ENCODE measurements at places on chromosomes 1 and 21.
A peak's percentile ranks its signal among the peaks of the same experiment; 100 is the strongest.

DNA sequence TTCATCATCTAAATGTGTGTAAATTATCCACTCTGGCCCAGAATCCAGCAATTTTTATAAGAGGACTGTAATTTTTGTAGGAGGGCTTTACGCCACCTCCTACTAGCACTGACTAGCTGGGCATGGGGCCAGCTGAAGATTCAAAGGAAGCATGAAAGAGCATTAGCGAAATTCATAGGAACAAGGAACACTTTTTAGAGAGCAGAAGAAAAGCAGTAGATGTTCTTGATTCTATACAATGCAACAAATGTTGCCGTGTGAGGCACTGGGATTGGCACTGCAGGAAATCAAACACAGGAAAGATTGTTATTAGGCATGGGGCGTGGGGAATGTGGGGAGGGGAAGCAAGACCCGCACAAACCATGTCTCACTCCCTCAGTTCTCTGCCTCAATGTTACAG lies 58.4 kb upstream of the PARP1 start:
- no peak for DNase-seq

DNA sequence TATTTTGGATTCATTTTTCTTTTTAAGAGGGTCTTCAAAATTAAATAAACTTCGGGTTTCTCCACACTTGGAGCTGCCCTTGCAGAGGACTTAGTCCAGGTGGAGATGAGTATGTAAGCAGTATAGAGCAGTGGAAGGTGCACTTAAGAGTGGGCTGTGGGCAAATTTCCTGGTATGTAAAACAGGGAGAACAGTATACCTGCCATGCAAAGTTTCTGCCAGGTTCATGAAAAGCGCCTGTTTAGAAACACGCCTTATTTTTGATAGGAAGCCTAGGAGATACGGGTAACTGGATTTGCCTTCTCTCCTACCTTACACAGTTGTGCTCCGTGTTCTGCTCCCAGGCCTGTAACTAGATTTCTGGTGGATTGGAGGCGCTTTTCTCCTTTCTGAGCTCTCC lies 1.2 kb downstream of the KDM4A start:
- no peak for DNase-seq

DNA sequence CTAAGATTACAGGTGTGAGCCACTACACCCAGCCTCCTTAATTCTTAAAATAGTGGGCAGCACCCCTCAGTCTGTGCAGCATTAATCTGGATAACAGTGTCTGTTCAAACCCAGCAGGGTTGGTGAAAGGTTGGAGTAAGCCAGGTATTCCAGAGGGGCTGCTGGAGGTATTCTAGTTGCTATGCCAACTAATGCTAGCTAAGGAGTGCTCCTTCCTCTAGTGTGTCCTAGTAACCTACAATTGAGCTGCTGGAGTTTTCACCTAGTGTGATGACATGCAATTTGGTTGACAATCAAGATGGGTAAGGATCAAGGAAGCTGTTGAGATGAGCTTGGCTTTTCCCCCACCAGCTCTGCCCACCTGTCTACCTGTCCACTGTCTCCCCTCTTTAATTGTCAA lies 100.2 kb upstream of the IPO9 start:
- no peak for DNase-seq

DNA sequence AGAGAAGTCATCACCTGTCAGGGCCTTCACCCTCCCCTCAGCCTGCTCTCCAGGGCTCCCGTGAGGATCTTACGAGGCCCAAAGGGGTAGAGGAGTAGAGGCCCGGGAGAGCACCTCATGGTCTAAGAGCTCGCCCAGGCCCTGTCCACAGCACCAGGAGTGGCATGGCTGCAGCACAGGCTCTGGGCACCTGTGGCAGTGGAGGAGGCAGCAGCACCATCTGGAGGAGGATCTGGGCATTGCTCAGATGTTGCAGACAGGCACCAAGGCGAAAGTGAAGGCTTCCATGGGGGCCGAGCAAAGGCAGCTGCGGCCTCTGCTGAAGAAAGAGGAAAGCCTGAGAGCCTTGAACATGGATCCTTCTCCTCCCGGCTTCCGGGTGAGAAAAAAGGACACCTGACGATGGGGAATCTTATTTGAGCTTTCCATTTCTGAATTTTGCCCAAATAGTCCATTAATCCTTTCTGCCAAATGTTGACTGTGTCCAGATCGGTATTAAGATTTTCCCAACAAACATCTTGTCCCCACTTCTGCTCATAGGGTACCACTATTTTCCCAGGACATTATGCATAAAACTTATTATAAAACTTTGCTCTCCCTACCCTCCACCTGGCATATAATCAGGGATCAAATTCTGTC lies 604.7 kb downstream of the PTPRC start:
- DNase-seq, result peak; percentile 4

GRCh38 chr1:100452641-100453040 lies 85.3 kb upstream of the GPR88 start:
- no peak for DNase-seq

- no peak for DNase-seq
Observed at GRCh38 chr1:95013950-95014574, 58.7 kb downstream of the ALG14 start.

- peak; percentile 51 for DNase-seq
Observed at GRCh38 chr21:41360072-41360821, 1.6 kb upstream of the MX2 start.

- DNase-seq, result peak; percentile 72
Observed at GRCh38 chr1:20477348-20478056, 8.5 kb downstream of the CAMK2N1 start.

DNA sequence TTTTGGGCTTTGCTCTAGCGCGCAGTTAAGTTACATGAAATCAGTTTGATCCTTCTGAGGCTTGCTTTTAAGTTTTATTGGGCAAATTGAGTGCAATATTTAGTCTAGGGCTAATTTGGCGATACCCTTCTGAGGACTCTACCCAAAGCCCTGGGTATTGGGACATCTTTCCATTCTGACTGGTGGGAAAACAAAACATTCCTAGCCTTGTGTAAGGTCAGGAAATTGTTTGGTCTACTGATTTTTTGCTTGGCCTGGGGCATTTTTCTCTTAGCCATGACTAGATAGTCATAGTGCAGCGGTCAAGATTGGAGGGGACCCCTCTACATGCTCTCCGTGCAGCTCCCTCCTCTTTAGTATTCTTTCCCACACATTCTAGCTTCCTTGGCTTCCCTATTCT lies 189.6 kb upstream of the PTGFR start:
- DNase-seq, result no peak

DNA sequence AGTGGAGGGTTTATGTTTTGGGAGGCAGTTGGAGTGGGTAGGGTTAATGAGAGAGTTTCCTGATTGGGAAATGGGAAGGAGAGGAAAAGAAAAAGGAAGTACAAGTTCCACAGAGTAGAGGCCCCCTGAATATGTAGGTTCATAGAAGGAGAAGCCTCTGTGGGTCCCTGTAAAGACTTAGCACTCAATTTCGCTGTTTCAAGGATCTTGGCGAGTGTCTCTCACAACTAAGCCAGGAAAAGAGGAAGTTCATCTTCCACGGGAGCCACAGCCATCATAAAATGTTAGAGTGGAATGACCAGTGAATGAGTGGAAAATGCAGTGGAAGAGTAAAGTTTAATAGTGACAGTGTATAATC lies 17.4 kb upstream of the DPYD start:
- DNase-seq, result no peak

DNA sequence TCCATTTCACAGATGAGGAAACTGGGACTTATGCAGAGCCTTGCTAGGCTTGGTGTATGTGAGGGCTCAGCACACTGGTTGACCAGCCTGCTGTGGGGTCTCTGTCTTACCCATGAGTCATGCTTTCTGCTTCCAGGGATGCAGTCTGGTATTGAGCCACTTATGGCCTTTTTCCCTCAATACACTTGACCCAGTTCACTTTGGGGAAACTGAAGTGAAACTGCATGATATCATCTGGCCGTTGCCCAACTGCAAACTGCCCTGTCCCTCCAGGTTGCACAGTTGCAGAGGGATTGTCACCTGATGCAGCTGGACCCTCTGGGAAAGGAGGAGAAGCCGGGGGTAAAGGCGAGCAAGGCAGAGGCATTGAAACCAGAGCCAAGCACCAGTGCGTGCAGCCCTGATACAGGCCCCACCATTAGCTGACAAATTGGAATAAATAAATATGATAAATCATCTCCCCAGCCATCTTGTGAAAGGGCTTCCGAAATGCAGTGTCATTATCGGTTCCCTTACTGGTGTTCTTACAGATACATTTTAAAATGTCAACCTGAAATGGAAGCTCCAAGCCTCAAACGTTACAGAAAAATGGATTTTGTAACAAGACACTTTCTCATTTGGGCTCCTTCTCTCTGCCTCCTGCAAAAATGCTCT lies 39.3 kb upstream of the DUSP10 start:
- DNase-seq, result peak; percentile 24

GRCh38 chr1:10678402-10678801 lies 118.0 kb downstream of the CASZ1 start:
- no peak for DNase-seq

GRCh38 chr1:161182214-161182613 lies 4.9 kb upstream of the B4GALT3 start:
- peak; percentile 54 for DNase-seq

DNA sequence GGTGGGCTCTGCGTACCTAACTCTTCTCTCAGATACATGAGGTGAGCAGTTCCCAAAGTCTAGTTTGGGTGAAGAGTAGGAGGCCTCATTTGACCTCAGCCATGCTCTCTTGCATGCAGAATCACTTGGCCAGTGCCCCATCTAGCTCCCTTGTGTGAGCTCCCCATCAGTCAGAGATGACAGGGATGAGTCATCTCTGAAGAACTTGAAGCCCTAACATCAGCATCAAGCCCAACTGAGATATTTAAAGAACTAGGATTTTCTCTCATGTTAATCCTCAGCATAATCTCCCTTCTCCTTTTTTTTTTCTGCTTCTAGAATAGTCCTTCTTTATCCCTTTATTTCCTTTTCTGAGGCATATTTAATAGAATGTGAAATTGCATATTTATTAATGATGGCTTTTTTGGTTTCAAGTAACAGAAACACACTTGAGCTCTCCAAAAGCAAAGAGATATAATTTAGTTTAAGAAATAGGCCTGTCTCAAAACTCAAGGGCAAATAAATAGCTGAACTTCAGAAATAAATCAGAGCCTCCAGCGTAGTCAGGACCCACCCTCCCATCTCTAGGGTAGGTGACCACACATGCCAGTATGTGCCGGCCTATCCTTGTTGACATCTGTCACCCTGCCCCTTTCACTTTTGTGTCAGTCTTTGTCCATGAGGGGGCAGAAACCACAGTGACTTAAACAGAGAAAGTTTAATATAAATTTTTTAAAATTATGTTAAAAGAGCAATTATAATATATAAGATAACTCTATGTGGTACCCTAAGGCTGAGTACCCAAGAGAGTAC lies 112.3 kb downstream of the TSEN15 start:
- DNase-seq, result peak; percentile 85

DNA sequence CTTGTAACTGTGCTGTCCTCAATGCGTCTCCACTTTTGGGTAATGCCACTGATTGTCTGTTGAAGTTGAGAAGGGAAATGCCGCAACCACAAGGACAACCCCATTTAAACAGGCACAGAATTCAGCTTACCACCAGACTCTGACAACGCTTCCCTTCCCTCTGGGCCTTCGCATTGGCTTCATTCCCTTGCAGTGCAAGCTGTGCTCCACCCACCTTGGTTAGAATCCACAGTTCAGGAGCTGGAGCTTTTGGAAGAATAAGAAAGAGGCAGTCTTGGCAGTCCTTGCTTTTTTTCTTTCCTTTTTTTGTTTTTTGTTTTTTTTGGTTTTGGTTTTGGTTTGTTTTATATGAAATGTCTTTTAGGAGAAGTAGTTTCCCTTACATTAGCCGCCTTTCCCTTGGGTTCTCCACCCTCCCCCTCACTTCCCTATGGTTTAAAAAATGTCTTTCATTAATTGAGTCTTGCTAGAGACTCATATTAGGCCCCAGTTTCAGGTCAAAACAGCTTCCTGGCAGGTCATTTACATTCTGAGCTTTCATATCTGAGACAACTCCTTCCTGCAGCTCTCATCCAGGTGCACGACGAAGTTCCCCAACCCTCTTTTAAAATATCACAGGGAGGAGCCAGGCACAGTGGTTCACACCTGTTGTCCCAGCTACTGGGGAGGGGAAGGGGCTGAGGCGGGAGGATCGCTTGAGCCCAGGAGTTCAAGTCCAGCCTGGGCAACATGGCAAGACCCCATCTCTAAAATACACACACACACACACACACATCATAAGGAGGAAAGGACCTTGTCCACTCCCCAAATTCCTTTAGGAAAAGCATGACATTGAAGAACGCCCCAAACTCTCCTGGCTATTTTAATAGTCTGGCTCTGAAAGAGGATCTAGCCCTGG lies 20.7 kb upstream of the LAX1 start:
- peak; percentile 66 for DNase-seq

GRCh38 chr1:235586413-235586812 lies 63.2 kb downstream of the GNG4 start:
- DNase-seq, result no peak

- DNase-seq, result no peak
Observed at GRCh38 chr1:168497376-168497950, 46.3 kb downstream of the XCL2 start.

DNA sequence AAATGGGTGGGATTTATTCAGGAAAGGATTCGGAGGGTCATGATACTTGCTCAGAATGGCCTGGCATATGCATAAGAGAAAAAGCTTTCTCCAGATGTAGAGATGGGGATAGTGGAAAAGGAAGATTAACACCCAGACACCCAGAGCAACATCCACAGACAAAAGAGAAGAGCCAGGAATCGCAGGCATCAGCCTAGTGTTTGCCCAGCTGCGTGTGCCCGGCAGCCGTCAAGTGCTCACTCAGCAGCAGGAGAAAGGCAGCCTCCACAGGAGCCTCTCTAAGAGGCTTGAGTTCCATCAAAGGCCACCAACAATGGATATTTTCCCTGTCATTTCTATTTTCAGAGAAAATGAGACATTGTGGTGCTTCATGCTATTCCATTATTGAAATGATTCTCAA lies 54.7 kb downstream of the NTPCR start:
- DNase-seq, result no peak

DNA sequence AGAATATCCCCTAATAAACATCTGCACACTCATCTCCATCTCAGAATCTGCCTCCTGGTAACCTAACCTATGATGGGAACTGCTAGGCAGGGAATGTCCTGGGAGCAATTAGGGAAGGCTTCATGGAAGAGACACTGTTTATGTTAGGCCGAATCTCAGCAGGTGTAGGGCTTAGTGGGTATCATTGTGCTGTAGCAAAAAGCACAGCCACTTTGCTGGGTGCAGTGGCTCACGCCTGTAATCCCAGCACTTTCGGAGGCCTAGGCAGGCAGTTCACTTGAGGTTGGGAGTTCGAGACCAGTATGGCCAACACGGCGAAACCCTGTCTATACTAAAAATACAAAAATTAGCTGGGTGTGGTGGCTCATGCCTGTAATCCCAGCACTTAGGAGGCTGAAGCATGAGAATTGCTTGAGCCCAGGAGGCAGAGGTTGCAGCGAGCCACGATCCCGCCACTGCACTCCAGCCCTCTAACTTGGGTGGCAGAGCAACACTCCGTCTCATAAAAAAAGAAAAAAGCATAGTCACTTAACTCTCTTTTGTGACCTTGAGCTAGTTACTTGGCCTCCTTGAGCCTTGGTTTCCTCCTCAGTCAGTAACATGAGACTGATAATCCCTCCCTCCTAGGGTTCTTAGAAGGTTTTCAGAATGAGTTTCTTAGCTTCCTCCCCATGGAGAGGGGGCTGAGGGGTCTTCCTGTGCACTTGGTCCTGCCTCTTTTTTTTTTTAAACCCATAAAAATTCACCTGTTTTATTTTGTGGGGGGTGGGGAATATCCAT lies 3.5 kb downstream of the RAB42 start:
- no peak for DNase-seq

GRCh38 chr1:158931055-158931737 lies at the start of gene PYHIN1:
Gene PYHIN1 (plus strand): TSS chr1:158931552. CDS start chr1:158936911, 5,359 bp downstream.
- DNase-seq, result no peak

Data from fibroblast of lung (primary cell).